Daoy (cell line): ENCODE measurements at places on chromosomes 5 and 9. TPM values are rescaled to one million over a fixed set of nuclear protein-coding genes. Genes with fewer than 3 reads are reported as not detected.

Gene PTCD2
- total RNA-seq, result 15.9 and 20.3 TPM in 2 replicates

Gene MELK
- 102 and 126 TPM in 2 replicates for total RNA-seq

Gene TOR4A
- 13.4 and 18.7 TPM in 2 replicates for total RNA-seq

Gene STC2
- 144 and 149 TPM in 2 replicates for total RNA-seq

DNA sequence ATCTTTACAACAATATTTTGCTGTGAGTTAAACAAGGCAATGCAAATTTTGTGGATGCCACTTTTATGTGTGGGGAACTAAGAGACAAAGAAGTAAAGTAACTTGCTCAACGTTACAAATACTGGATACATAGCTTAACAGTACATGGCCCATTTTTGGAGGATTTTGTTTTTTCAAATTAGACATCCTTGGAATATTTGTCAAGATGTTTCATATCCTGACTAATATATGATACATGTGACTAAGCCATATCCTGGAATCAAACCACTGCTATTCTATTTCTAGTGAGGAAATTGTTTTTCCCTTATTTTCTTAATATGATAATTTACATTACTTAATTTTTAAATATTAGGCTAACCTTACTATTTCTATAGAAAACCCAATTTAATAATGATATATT, 529.8 kb downstream of the DMRTA1 start:
- no peak for DNase-seq

DNA sequence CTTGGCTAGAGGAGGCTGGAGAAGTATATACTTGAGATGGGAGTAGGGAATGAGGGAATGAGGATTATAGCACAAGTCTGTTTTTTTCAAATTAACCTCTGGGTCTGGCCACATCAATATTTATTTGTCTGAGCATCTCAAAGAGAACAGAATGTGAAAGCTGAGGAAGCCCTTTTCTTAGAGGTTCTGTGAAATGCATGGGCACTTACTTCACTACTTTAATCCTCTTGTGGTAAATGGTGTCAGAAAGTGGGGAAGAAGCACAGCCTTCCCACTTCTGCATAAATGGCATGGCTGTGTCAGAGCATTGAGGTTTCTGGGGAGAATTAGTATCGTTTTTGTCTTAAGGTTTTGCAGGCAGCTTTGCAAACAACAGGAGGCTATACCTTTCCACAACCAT, 48.6 kb downstream of the SPATA31D1 start:
- no peak for DNase-seq

DNA sequence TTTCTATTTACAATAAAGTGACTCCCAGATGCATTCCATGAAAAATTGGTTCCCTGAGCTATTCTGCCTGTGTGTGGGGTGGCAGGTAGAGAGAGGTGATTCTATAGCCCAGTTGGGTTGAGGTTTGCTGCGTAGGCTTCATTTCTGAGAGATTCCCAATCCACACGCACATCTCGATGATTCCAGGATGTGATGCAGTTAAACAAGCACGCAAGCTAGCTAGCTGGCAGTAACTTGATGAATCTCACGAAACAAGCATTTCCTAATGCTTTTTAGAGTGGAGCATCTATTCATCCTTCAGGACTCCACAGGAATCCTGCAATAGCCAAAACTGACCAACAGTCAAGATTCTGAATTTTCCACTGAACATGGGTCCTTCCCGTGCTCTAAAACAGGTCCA, 43.8 kb upstream of the CER1 start:
- DNase-seq, result no peak

DNA sequence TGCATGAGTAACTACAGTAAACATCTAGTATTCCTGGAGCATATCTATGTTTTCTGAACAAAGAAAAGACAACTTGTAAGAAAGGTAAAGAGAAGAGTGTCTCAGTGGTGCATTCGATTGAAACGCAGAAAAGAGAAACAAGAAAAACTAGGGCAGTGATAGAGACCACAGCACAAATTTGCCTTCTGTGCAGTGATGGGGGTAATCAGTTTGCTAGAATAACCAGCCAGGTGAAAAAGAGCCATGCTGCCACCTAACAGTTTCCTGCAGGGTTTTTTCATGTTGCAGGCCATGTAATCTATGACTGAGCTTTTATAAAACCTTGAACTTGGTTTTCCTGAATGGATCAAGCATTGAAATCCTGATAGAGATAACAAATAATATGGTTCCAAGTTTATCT, 198.4 kb upstream of the MEF2C start:
- DNase-seq, result no peak

- no peak for DNase-seq
Measured at GRCh38 chr9:14653511-14653910, 39.7 kb downstream of the ZDHHC21 start.

DNA sequence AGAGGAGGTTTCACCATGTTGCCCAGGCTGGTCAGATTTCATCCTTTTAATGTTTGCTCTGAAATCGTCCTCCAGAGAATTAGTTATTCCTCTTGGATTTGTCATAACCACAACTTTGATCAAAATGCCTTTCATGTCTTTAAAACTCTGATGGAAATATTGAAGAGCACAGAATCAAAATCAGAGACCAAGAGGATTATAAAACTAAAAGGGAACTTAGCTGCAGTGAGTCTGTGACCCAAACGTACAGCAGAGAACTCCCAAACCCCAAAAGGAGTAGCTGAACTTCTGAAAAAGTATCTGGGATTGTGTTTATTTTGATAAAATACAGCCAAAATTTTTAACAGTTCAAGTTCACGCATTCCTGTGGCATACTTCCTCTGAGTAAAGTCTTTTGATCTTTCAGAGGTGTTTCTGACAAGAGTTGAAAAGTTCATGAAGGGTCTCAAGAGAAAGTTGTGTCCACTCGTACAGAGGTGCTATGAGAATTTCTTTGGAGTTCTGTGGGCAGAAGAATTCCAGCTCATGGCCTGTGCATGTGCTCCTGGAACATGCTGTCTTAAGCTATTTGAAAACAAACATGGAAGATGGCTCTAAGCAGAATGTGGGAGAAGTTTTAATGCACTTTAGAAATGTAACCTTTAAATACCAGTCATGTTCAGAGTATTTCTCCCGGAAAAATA, 124.0 kb downstream of the ESM1 start:
- DNase-seq, result no peak

- DNase-seq, result no peak
Measured at GRCh38 chr5:159763562-159763961, 152.7 kb upstream of the ADRA1B start.

GRCh38 chr9:98101868-98102273, 17.2 kb downstream of the TRIM14 start:
- no peak for DNase-seq

- DNase-seq, result no peak
Measured at GRCh38 chr5:108387758-108388157, 5.9 kb upstream of the FBXL17 start.
